Thoracic aorta (tissue), 2 donors: ENCODE measurements at places on chromosomes 16 and 17.

DNA sequence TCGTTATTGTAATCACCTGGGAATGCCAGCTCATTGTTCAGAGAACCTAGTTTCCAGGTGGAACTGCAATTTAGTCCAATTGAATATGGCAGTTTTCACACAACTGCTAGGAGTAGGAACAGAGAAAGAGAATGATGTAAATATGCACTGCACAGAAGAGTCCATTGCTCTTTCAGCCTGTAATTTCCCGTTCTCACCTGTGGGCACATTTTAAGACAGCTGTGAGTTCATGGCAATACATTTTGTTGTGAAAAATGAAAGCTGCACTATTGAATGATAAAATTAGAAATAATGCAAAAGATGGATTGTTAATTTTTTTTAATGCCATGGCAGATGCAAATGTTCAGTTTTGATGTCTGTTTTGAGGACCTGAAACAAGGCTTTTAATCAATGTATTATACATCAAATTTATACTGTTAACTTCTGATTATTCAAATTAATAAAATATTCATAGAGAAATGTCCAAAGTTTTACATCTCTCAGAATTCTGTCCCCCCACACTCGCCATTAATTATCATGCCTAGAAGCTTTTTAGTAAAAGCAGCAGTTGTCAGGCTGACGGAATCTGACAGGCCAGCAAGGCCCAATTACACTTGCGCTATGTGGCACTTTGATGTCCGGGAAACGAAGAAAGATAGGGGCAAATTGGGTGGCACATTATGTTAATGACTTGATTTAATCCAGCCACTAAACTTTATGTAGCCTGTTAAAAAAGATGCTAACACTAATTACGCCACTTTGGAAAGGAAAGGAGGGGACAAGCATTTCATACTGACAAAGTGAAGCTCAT is 72.2 kb downstream of the RPGRIP1L start:
- H3K4me3 ChIP-seq: no peak overlapping the region
- H3K27me3 ChIP-seq: no peaks in the 10 kb centered on the region
- H3K27ac ChIP-seq: no peak overlapping the region
- H3K36me3 ChIP-seq: peaks cover 3% of the 10 kb centered on the region
- no peak for DNase-seq
- H3K4me1 ChIP-seq: no peaks in the 10 kb centered on the region

GRCh38 chr16:68685685-68686478 is 40.8 kb downstream of the CDH3 start:
- no peaks in the 10 kb centered on the region for H3K4me1 ChIP-seq
- no peaks in the 10 kb centered on the region for H3K36me3 ChIP-seq
- DNase-seq: no peak
- H3K4me3 ChIP-seq: no peak overlapping the region
- H3K27me3 ChIP-seq: no peaks in the 10 kb centered on the region

- no peaks in the 10 kb centered on the region for H3K36me3 ChIP-seq
- H3K27ac ChIP-seq: peak overlapping the region; percentile 21
- no peak overlapping the region for H3K4me3 ChIP-seq
Observed at GRCh38 chr17:77356109-77356689, 215.4 kb downstream of the SEC14L1 start.

DNA sequence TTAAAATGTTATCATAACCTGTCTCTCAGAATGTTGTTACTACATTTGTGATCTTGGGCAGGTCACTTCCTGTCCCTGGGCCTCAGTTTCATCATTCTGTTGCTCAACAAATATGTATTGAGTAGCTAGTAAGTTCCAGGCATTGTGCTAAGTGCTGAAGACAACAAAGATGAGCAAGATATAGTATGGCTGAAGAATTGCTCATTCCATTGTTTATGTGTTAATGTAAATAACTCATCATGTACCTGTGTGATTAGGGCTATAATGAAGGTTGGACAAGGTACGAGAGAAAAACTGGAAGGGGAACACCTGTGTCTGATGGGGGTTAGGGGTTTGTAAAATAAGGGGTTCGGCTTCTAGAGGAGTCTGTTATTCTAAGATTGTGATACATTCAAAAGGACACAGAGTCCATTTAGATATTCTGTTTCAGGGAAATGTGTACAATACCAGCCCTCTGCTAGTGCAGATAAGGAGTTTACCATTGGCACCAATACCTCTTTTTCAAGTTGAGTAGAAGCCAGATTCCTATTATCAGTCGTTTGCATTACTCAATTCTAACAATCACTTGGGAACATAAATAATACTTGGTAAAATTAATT is 20.0 kb downstream of the TUBG1 start:
- DNase-seq: no peak
- H3K4me3 ChIP-seq: no peak overlapping the region
- H3K4me1 ChIP-seq: no peaks in the 10 kb centered on the region
- H3K27me3 ChIP-seq: no peaks in the 10 kb centered on the region

GRCh38 chr16:3650631-3651265 is 3.7 kb upstream of the DNASE1 start:
- no peaks in the 10 kb centered on the region for H3K4me1 ChIP-seq
- H3K36me3 ChIP-seq: peaks cover 17% of the 10 kb centered on the region
- H3K27me3 ChIP-seq: no peaks in the 10 kb centered on the region
- no peak for DNase-seq

GRCh38 chr17:83058266-83058798 is 21.1 kb upstream of the METRNL start:
- H3K27me3 ChIP-seq: no peaks in the 10 kb centered on the region
- H3K27ac ChIP-seq: peak overlapping the region; percentile 11
- no peak overlapping the region for H3K4me3 ChIP-seq
- peaks cover 36% of the 10 kb centered on the region for H3K4me1 ChIP-seq

GRCh38 chr17:2688351-2689342 is 22.9 kb downstream of the CLUH start:
- no peak for DNase-seq
- no peak overlapping the region for H3K4me3 ChIP-seq
- H3K36me3 ChIP-seq: peaks cover 17% of the 10 kb centered on the region
- H3K27me3 ChIP-seq: no peaks in the 10 kb centered on the region
- H3K27ac ChIP-seq: no peak overlapping the region

DNA sequence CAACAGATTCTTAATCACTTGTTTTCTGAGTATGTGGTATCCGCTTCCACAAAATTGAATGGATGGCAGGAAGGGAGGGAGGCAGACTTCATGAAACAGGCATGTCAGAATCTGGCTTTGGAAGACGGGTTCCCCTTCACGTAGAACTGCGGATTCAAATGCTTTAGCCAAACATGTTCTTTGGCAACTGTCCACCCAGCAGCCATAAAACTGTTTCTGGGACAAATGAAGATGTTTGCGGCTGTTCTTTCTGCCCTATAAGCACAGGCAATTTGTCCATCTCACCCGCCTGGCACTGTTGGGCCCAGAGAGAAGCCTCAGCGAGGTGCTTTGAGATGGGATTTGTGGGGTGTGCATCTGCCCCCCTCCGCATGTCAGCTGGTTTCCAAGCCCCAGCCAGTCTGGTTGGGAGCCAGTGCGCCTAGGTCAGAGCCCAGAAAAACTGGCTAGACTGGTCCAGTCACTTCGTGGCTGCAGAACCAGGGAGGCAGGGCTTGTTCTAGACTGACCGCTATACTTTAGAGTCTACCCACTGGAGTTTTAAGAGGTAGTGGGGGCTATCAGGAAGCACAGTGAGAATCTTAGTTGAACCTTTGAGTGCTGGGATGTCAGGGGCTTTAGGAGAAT is 6.3 kb downstream of the CRHR1 start:
- peaks cover 4% of the 10 kb centered on the region for H3K27me3 ChIP-seq
- no peak overlapping the region for H3K4me3 ChIP-seq
- no peak for DNase-seq
- no peaks in the 10 kb centered on the region for H3K36me3 ChIP-seq
- H3K4me1 ChIP-seq: peaks cover 3% of the 10 kb centered on the region

DNA sequence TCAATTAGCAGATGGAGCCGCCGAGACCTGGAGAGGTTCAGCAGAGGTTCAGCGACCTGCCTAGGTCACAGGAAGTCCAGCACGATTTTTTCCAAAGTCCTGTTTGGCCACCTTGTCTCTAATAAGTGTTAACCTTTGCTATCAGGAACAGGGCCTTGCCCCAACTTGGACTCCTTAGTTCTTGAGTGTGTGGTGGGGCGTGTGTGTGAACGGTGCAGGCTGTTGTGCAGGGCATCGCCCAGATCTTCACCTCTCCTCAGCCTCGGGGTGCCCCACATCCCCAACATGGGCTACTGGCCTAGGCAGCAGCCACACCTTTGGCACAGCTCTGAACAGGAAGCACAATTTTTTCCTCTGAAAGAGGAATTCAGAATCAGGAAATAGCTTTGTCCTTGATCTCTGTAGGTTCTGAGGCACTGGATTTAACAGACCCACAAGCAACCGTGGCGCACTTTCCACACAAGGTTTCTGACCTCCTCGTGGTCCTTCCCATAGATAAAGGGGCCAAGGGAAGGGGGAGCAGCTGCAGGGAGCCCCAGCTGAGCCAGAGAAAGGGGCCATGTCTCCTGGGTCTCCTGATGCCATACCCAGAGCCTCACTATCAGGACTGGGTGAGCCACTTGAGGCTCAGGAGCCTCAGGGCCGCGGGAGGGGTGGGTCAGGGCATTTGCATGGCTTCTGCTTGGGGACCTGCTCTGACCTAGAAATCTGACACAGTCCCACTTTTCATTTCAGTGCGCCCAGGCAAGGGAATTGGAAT is 10.4 kb downstream of the MPRIP start:
- no peaks in the 10 kb centered on the region for H3K27me3 ChIP-seq
- peaks cover 4% of the 10 kb centered on the region for H3K36me3 ChIP-seq
- no peak overlapping the region for H3K4me3 ChIP-seq
- H3K4me1 ChIP-seq: peaks cover 74% of the 10 kb centered on the region
- no peak overlapping the region for H3K27ac ChIP-seq

DNA sequence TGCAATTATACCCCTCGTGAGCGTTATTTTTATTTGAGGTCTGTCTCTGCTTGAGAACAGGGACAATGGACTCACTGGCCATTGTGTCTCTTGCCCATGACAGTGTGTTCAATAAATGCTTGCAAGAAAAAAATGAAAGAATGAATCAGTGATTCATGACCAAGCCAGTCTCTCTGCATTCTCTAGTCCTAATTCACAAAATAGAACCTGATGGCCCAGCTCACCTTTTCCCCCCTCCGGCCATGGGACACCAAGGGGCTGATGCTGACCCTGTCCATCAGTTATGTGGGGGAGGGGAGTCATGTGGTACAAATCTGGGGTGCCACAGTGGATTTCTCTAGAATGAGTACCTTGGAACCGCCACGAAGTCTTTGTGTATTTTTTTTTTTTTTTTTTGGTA is 38.2 kb downstream of the CCDC42 start:
- H3K36me3 ChIP-seq: no peaks in the 10 kb centered on the region
- no peak overlapping the region for H3K4me3 ChIP-seq
- H3K4me1 ChIP-seq: peaks cover 68% of the 10 kb centered on the region
- no peak for DNase-seq
- peak overlapping the region; percentile 95 for H3K27ac ChIP-seq

DNA sequence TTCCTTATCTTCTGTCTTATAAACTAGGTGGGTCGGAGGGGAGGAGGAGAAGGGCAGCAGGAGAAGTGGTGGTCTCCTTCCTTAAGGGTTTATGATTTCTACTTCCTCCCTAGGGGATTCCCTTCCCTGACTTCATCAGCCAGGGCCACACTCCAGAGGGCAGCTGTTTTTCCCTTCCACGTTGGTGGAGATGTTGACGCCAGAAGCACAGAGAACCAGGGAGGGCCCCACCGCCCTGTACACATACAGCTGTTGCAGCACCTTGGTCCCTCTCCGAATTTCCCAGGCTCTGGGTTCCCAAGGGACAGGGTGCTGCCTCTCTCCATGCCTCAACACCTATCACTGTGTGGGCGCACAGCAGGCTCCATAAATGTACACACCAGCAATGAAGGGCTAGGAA is 5.6 kb upstream of the SLC6A4 start:
- H3K27me3 ChIP-seq: peaks cover 3% of the 10 kb centered on the region
- no peak overlapping the region for H3K4me3 ChIP-seq
- no peak overlapping the region for H3K27ac ChIP-seq
- peaks cover 2% of the 10 kb centered on the region for H3K36me3 ChIP-seq
- DNase-seq: no peak
- H3K4me1 ChIP-seq: peaks cover 7% of the 10 kb centered on the region

GRCh38 chr16:89687092-89687940 is 827 bp downstream of the CDK10 start:
- H3K4me1 ChIP-seq: peaks cover 5% of the 10 kb centered on the region
- H3K27ac ChIP-seq: peak overlapping the region; percentile 79
- peak overlapping the region; percentile 99 for H3K4me3 ChIP-seq
- no peak for DNase-seq
- H3K27me3 ChIP-seq: no peaks in the 10 kb centered on the region

DNA sequence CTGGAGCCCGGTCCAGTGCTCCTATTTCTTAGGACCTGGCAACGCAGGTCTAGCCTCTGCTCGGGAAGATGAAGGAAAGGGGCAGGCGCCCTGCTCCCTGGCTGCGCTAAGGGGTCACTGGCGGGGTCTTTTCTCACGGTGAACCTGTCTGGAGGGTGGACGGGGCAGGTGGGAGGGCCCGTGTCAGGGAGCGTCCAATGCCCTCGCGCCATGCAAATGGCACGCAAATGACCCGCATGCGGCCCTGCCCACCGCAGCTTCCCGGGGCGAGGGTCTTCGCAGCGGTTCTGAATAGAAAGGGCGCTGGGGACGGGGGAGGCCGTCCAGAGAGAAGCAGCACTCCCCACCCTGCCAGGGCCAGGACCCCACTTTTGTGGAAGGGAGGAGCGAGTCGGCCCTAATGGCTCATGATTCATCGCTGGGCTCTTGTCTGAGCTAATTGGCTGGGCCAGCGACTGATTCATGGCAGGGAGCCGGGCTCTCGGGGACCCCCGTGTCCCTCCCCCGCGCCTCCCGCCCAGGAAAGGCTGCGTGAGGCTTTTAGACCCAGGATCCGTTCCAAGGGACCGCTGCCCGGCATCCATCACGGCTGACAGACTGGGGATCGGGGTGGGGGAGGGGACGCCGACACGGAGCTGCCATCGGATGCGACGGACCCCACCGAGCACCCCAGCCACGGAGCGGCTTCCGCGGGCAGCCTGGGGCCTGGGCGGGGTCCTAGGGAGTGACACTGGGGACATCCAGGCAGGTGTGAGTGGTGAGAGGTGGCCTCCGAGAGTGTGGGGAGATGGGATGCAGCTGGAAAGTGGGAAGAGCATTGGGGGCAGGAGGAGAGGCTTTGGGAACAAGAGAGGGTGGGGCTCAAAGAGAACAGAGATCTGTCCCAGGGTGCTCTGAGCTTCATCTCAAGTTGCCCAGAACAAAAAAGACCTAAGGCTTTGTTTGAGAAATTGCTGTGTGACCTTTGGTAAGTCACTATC is 25.0 kb upstream of the NGFR start:
- no peak overlapping the region for H3K27ac ChIP-seq
- peaks cover 12% of the 10 kb centered on the region for H3K4me1 ChIP-seq
- peaks cover 7% of the 10 kb centered on the region for H3K27me3 ChIP-seq
- no peaks in the 10 kb centered on the region for H3K36me3 ChIP-seq

DNA sequence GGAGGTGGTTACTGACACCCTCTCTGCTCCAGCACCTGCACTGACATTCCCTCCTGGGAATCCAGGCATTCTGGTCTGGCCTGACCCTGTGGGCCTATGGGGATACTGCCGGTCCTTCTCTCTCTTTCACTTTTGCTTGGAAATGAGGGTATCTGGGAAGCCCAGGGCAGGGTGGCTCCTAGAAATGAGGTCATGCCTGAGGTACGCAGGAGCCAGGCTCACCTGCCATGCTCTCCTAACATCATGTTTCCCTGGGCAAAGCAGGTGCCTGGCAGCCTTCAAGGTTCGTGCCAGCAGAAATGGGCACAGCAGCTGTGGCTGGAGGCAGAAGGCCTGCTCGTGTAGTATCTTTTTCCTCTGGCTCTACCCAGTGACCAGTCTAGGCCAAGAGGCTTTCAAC is 3.3 kb downstream of the ITGA3 start:
- H3K27me3 ChIP-seq: no peaks in the 10 kb centered on the region
- H3K4me1 ChIP-seq: peaks cover 81% of the 10 kb centered on the region
- H3K4me3 ChIP-seq: peak overlapping the region; percentile 79
- H3K27ac ChIP-seq: peak overlapping the region; percentile 96
- DNase-seq: no peak
